A549 treated with ZK216348 at 1 μM for 4 hours (cell line): ENCODE measurements at places on chromosomes 5 and 9. TPM values are rescaled to one million over a fixed set of nuclear protein-coding genes. Genes with fewer than 3 reads are reported as not detected.

Gene SLC23A1
- total RNA-seq, result 0.91 to 1.4 TPM (median 1.1 TPM) in 5 replicates

Gene ASS1
- total RNA-seq, result 16.6 to 19.5 TPM (median 17.7 TPM) in 5 replicates

Gene GNA14
- total RNA-seq, result 0.14 to 0.16 TPM in 2 of 5 replicates, not detected in the others

Gene MEIKIN
- total RNA-seq, result not detected in 5 replicates

Gene PCDHB7
- total RNA-seq, result 0.06 TPM in 1 of 5 replicates, not detected in the others

Gene PCSK5
- total RNA-seq, result 0.74 to 1.3 TPM (median 0.93 TPM) in 5 replicates
